ENCODE measurements at places on chromosomes 1 and 21. TPM values are rescaled to one million over a fixed set of nuclear protein-coding genes. Genes with fewer than 3 reads are reported as not detected.

The TPRG1L gene
- 8.1 TPM for total RNA-seq

The ADAMTSL4 gene
- 0.80 TPM for total RNA-seq

The UBL4B gene
- not detected for total RNA-seq

The SPRR4 gene
- total RNA-seq = not detected

The OR6P1 gene
- total RNA-seq = not detected

The TNFRSF4 gene
- total RNA-seq = 0.36 TPM

The WNT2B gene
- 0.80 TPM for total RNA-seq

The OR2T33 gene
- total RNA-seq = not detected
